ENCODE measurements at places on chromosomes 3 and 15.
A peak's percentile ranks its signal among the peaks of the same experiment; 100 is the strongest.

DNA sequence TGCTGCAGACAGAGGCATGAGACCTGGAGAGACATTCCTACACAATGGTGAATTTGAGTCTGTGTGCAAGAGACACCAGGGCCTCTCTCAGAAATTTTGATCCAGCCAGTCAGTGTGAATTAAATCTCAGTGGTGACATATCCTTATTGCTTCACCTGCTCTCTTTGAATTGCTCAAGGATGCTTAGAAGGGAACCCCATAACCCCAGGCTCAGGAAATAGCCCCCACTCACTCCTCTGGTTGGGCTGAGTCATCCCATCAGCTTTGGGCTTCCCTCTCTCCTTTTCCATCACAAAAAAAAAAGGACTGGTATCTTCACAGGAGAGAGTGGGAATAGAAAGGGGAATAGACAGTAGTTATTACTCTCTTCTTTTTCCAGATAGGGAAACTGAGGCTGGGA, 33.0 kb upstream of the LARS2 start:
- DNase-seq, result no peak

DNA sequence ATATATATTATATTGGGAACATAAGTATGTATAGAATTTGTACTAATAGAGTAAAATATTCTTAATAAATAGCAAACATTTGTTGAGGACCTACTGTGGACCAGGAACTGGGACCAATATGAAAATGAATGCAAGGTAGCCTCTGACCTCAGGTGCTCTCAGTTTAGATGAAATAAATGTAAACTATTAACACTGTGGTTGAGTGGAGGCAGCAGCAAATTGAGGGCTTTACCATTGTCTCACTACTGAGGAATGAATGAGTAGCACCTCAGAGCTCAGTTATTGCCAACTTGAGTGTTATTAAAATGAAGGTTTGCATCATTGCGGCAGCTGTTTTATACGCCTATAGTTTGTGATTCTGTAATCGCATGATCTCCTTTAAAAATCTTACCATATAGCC, 90.9 kb upstream of the CGNL1 start:
- DNase-seq, result no peak

- peak; percentile 37 for DNase-seq
Measured at GRCh38 chr15:65655026-65655425, 33.3 kb downstream of the SLC24A1 start.

GRCh38 chr3:188505151-188505550, 351.2 kb downstream of the LPP start:
- no peak for DNase-seq

GRCh38 chr15:43423793-43424192, 52.9 kb downstream of the TUBGCP4 start:
- DNase-seq, result no peak

GRCh38 chr3:162718697-162719096, 1222.1 kb downstream of the OTOL1 start:
- no peak for DNase-seq

DNA sequence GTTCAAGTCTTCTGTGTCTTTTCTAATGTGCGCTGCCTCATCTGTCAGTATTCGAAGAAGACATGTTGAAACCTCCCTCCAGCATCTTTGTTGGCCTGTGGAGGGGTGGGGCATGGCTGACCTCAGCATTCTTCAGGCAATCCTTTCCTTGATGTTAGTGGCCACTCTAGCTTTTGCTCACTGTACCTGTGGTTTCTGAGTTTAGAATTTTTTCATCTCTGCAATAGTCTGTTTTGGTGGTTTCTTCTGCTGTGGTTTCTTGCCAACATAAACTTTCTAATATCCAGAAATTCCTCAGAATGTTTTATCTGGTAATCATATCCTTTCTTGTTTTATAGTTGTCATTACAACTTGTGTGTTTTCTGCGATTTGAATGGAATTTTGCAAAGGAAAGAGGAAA, 251.3 kb upstream of the NR2E3 start:
- DNase-seq, result no peak

DNA sequence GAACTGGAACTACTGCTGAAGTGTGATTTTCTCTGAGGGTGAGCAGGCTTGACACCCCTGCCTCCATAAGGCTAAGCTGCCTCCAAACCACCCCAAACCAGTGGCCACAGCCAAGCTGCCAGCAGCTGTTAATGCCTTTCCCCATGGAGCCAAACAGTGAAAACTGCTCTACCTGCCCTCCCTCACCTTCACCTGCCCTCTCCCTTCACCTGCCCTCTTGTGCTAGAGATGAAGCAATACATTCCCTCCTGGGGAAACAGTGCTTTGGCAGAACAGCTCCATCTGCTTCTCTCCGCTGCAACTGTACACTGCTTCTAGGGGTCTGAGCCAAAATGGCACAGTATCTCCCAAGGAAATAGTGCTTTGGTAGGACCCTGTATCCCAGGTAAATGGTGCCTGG, 374.1 kb downstream of the FHIT start:
- DNase-seq, result no peak

DNA sequence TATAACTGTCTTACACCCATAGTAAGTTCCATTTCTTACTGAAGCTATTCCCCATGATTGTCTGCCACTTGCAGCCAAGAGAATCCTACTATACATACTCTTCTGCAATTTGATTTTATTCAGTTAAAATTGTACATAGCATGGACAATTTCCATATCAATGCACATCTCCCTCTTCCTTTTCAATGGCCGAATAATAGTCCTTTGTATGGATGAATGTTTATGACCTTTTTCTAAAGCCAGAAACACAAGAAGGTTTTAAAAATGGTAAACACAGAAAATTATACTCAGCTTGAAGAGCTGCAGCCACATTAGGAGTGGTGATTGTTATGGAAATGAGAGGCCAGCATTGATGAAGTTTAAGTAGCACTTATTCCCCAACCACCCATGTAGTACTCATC, 8.5 kb upstream of the ERC2 start:
- DNase-seq, result no peak

DNA sequence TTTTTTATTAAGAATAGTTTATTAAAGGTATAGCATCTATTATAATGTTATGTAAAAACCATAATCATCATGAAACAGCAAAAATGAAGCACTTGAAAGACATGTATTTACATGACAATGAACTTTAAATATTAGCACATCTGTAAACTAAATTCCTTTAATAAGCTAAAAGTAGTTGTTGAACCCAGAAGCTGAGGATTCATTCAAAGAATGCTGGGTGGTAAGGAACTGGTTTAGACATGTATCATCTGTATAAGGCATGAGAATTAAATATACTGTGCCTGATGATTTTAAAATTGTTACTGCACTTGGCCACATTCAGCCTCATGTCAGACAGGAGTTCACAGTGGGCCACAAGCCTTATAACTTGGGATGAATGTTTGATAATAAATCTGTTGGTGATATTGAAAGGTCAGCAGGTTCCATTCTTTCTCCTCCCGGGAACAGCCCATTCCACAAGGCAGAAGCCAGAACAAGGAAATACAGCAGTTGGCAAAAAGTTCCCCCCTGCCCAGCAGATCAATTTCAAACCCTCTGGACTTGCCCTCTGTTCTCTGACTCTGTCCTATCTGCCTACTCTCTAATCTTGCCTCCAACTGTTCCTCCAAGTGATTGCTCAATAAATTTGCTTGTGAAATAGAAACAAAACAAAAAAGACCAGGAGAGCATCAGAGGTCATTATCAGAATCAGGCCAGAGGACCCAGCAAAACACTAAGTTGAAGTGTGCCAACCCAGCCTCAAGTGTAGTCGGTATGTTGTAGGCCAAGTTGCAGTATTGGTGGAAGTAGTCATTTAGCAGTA, 49.8 kb upstream of the TEX264 start:
- no peak for DNase-seq

DNA sequence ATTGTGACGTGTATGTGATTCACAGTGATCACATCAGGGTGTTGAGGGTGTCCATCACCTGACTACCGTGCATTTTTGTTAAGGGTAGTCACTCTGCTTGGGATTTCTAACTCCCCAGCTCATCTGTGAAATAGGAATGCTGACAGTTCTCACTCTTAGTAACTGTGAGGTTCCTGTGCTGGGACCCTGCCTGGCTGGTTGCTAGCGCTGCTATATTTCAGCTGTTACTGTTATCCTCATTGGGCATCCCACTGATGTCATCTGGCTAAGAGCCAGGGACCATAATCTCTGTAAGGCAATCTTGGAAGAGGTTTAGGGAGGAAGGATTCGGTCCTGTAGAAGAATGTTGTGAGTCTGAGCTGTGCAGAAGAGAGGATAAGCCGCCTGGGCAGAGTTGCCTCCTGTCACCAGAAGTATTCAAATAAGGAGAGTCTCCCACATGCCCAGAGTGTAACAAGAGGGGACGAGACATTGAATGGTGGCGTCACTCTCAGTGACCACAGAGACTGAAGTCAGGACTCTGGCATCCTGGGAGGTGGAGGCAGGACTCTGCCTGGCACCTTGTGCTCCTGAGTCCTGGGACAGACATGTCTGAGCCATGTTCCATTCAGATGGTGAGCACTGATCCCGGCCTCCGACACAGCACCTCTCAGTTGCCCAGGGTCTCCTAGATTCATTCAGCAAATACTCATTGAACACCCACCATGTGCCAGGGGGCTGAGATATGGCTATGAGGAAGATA, 52.2 kb downstream of the FBLN2 start:
- no peak for DNase-seq

GRCh38 chr3:86967062-86967461, 23.9 kb downstream of the VGLL3 start:
- DNase-seq, result no peak

DNA sequence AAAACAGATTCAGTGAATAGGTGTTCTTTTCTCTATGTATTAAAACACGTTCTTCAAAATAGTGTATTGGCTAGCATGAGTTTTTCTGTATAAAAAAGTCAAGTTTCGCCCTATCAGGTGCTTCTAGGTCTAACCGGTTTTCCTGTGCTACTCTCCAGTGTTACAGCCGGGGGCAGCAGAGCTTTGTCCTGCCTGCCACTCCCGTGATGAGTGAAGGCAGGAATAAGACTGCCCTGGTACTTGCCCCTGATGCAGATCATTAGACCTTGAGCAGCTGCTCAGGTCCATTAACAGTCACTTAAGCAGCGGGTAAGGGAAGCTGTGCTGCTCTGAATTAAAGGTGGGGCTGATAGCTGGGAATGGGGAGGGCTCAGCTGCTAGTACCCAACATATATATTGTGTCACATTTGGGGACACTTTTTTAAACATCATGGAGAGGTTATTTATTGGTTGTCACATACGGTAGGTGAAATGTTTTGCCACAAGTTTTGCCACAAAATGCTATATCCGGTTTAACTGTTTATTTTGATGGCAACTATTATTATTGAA, 1.3 kb upstream of the UNC13C start:
- DNase-seq, result no peak

- no peak for DNase-seq
Measured at GRCh38 chr3:186401556-186401955, 39.5 kb upstream of the DGKG start.

DNA sequence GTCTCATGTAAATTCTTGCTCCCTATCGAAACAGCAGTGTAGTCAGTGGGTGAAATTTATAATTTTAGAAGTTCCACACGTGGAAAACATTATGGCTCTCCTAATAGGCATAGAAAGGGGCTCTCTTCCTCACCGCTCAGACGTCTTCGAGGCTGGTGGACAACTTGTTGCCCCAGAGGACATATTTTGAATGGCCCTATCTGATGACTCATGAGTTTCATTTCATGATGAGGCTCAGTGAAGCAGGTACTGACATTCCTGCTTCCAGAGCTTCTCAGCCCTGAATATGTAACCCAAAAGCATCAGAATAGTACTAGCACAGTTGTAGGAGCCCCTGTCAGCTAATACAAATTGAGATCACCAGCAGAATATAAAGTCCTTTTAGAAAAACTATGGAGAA, 117.9 kb downstream of the HERC1 start:
- no peak for DNase-seq

DNA sequence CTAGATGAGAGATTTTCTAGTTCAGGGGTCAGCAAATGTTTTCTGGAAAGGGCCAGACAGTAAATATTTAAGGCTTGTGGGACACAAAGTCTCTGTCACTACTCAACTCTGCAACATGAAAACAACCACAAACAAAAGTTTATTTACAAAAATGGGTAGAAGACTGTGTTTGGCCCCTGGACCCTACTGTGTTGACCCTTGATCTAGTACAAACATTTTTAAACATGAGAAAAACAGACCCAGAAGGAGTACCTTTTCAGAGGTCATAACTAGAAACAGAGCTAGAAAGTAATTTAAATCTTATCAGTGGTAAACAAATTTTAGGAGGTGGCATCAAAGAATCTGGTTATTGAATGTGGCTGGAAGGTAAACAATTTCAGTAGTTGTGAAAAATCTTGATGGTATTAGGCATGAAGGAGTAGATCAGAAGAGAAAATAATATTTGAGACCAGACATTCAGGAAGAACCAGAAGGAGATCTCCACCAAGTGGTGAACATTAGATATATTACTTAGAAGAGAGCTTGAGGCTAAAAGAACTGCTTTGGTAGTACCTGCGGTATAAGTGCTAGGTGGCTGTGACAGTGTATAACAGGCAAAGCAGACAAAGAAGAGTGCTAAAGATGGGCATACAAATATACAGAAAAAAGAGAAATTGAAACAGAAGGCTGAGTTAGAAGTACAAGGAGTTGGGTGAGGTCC, 101.7 kb downstream of the NR1I2 start:
- DNase-seq, result no peak

DNA sequence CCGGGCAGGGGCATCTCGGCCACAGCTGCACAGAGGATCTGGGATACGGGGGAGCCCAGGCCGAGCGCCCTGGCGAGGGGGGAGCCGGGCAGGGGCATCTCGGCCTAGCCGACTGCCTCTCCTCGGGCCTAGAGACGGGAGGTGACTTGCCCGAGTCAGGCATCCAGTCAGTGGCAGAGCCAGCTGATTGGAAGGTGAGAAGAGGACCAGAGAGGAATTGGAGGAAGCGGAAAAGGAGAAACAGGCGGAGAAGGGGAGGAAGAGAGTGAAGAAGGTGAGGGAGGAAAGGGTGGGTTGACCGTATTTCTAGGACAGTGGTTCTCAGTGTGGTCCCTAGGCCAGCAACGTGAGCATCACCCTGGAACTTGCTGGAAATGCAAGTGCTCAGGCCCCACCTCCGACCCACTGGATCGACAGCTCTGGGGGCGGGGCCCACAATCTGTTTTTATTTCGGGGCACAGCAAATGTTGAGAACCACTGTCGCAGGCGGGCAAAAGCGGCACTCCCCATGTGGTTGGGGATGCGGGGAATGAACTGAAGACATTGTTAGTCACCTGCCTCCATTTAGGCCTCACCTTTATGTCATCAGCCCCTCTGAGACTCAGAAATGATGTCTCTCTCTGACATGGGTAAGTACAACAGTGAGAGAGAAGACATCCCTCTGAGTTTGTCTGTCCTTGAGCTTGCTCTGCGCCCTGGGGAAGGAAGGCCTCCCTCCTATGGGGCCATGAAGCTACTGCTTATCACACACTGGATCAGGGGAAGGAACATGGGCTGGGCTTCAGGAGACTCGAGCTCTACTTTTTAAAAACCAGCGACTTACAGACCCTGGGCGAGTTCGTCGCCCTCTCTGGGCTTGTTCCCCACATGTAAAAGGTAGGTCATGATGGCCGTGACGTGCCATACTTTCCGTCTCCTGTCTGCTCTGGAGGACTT, 1.0 kb upstream of the MELTF start:
- DNase-seq, result no peak

DNA sequence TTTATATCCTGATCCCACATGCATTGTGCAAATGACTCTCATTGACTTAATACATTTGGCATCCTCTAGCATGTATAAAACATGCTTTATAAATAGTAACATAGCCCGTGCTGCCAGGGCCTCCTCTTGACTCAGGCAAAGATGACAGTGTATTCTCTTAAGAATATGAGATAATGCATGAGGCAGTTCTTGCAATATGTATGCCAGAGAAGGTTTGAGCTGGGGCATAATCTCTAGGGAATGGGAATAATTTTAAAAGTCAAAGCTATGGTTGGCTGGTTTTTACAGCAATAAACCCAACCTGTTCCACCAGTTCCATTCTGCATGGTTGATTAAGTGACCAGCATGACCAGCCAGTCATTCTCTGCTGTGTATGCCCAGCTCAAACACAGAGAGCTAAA, 179.0 kb upstream of the PFN2 start:
- DNase-seq, result no peak

All from SW 1271 (cell line).